ENCODE measurements at places on chromosomes 2 and 18.

- DNase-seq: peak; percentile 75
Measured at GRCh38 chr18:63319383-63320122, at the start of gene BCL2. TSS of gene BCL2 (minus strand) at chr18:63319769.

DNA sequence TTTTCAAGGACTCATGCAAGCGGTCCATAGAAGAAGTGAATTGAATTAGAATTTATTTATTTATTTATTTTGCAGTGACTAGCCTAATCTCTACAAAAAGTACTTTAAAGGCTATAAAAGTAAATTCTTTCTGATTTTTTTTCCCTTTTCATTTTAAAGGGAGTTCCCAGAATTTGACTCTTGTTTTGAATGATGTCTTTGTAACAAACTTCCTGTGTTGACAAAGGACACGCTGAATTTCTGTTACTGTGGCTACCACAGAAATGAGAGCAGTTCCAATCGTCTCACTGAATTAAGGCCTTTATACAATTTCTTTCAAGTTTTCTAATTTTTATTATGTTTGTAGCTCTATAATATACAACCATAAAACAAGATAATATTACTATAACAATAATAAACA, 46.3 kb upstream of the LPIN2 start:
- DNase-seq: no peak

DNA sequence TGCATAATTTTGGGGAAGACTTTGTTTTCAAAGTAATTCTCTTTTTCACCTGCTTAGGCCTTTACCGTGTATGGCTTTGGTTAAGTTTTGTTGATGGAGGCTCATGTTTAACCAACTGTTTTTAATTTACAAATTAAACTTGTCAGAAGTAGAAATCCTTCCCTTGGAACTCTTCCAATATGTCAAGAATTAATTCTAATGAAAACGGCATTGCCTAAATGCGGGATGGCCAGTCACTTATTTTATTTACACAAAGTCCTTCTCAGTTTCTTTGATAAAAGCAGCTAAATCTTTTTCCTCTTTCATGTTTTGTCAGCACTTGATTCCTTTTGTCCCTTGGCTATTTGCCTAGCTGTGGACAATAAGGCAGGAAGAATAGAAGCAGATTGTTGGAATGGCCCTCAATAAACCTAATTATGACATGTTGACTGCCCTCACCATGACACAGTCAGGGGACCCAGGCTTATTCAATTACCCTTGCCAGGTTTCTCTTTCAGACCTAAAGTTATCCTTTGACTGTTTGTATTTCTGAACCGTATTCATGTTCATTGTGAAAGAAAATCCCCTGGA, 26.3 kb downstream of the PAX3 start:
- no peak for DNase-seq

DNA sequence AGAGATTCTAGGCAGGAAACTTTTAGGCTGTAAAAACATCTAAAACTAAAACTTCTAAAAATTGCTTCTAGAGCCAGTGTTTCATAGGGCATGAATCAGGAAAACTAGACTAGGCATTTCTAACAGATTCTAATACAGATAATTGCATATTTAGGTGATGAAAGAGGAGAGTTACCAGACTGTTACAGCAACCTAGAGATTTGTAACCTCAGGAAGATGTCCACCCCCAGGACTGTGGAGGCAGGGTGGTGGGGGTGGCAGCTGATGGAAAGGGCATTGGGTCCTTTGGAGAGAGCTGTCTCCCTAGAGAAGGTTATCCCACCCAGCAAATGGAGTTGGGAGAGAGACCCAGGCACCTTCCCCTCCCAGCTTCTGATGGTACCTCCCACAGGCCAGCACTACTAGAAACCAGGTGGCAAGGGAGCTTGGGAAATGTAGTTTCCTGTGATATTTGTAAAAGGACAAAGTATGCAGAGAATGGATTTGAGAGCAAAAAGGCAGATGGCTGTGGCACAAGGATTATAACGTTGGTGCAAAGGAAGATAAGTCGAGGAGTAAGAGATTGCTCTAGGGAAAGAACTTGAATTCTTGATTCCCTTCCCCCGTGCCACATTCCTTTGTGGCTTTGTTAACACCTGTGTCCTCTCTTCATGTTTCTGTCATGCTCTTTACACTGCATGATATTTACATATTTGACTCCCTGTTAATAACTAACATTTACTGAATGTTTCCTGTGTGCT, 75.6 kb upstream of the MGAT5 start:
- no peak for DNase-seq

DNA sequence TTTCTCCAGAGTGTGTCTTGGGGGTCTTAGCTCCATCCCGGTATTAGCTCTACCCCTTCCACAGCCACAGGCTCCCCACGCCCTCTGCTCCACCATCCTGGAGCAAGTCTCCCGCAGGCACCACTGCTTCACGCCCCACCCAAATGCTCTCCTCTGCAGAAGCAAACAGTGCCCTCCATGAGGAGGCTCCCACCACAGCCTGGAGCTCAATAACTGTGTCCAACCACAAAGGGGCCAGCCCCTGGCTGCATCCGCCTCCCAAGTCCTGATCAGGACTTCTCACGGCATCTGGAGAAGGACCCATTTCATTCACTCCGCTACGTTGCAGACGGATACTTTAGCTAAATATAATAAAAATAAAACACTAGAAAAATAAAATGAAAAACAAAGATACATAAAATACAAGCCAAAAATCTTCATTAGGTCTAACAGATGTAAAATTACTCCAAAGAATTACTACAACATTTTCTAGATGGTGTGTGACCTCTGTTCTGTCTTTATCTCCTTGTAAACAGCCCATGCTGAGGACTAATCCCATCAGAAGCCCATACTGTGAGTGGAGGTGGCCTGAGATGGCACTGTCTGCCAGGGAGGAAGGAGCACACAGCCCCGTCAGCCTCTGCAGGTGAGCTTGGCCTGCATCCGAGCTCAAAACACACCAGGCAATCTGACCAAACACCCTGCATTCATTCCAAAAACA, 210.8 kb upstream of the RAB6C start:
- no peak for DNase-seq

DNA sequence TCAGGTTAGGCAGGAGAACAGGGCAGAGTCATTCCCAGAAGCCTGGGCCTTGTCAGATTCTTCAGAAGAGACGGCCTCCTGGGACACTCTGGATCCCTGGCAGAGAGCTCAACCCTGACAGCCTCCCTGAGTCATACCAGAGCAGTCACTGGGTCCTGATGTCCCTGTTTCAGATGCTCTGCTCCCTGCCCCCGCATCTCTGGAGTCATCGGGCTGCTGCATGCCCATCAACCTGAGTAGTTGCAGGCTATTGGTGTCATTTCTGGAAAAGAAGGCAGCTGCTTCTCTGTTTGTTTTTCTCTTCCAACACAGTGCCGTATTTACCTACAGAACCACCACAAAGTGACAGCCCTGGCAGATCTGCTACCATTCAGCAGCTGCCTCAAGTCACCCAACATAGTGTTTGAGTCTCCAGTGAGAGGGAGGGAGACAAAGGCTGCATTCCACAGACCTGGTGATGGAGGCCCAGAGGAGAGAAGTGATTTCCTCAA, 145.1 kb downstream of the B3GNT2 start:
- DNase-seq: peak; percentile 24

GRCh38 chr18:50720325-50720674, 99.5 kb downstream of the MRO start:
- no peak for DNase-seq

Measured in NB4 (cell line).